ENCODE measurements at places on chromosomes 3 and 15. TPM values are rescaled to one million over a fixed set of nuclear protein-coding genes. Genes with fewer than 3 reads are reported as not detected.

Gene SLITRK3
- not detected for total RNA-seq

Gene TRPM1
- not detected for total RNA-seq

Gene TMEM266
- not detected for total RNA-seq

Gene HES1
- 1.2 TPM for total RNA-seq

Gene COMMD2
- total RNA-seq, result 44.2 TPM

Gene FAM107A
- total RNA-seq, result not detected

Gene SPTSSB
- not detected for total RNA-seq

Gene GABRR3
- total RNA-seq, result 0.05 TPM

Gene SLC12A1
- not detected for total RNA-seq

Gene PLSCR2
- total RNA-seq, result not detected

Gene ATP10A
- 48.0 TPM for total RNA-seq

Gene TTLL13
- 1.4 TPM for total RNA-seq

Gene FGF12
- total RNA-seq, result not detected

Gene IQCF5
- total RNA-seq, result not detected

Gene GOLGA6D
- total RNA-seq, result not detected

Gene CFAP20DC
- total RNA-seq, result 0.98 TPM

Gene TYRO3
- 6.2 TPM for total RNA-seq

Gene SLC51B
- not detected for total RNA-seq

Gene ZMYND10
- 1.3 TPM for total RNA-seq

Gene TRIM71
- 0.05 TPM for total RNA-seq

Gene SH2D7
- not detected for total RNA-seq

Gene RCCD1
- total RNA-seq, result 28.0 TPM

Gene CASR
- total RNA-seq, result not detected

Gene CNTN3
- total RNA-seq, result not detected

Gene CCDC54
- not detected for total RNA-seq

Gene CDHR4
- total RNA-seq, result not detected

Gene ABHD5
- total RNA-seq, result 19.5 TPM

Gene TTC21A
- 0.89 TPM for total RNA-seq

Gene GOLIM4
- total RNA-seq, result 8.5 TPM

Gene GLDN
- not detected for total RNA-seq

Gene PLSCR5
- not detected for total RNA-seq

Gene SLC38A3
- not detected for total RNA-seq
